ENCODE measurements at places on chromosomes 13 and 19.

GRCh38 chr19:840519-841206 is at the start of gene PRTN3:
PRTN3 (plus strand) TSS chr19:840999; CDS start chr19:841009, 10 bp downstream.
- no peak for DNase-seq

GRCh38 chr19:29539131-29539530 is 13.3 kb downstream of the VSTM2B start:
- DNase-seq, result no peak

DNA sequence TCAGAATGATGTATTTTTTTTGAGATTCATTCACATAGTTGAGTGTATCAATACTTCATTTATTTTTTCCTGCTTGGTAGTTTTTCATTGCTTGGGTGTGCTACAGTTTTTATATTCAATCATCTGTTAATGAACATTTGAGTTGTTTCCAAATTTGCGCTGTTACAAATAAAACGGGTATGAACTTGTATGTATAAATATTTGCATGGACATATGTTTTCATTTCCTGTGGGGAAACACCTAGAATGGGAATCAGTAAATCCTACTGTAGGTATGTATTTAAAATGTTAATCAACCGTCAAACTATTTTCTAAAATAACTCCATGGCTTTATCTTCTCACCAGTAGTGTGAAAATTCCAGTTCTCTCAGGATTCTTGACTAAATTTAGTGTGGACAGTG is 826.3 kb downstream of the EFNB2 start:
- DNase-seq, result no peak

DNA sequence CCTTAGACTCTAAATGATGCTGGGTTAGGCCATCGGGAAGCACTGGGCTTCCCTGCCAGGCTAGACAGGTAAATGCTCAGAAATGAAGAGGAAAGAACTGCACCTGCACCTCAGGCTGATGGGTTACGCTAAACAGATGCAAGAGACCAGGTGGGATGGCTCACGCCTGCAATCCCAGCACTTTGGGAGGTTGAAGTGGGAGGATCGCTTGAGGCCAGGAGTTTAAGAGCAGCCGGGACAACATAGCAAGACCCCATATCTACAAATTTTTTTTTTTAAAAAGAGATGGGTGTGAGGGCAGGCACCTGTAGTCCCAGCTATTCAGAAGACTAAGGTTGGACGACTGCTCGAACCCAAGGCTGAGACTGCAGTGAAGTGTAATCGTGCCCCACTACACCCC is 634.7 kb downstream of the UQCRFS1 start:
- DNase-seq, result no peak

GRCh38 chr13:107277911-107278310 is 710.0 kb upstream of the ARGLU1 start:
- DNase-seq, result no peak

GRCh38 chr19:18972301-18972811 is 31.3 kb upstream of the HOMER3 start:
- no peak for DNase-seq

DNA sequence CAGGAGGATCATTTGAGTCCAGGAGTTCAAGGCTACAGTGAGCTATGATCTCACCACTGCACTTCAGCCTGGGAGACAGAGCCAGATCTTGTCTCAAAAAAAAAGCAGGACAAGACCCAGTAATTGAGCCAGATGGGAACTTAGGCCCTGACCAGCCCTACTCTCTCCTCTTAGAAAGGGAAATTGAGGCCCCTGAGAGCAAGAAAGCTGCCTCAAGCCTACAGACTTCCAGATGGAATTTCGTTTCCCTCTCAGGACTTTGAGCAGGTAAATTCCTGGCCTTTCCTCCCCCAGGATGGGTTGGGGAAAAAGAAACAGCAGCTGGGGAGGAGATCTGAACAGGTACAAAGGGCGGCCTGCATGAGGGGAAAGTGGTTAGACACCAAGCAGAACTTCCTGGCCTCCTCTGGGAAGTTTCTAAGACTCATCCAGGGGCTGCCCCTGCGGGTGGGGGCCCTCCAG is 3.6 kb upstream of the BCL3 start:
- DNase-seq, result no peak

DNA sequence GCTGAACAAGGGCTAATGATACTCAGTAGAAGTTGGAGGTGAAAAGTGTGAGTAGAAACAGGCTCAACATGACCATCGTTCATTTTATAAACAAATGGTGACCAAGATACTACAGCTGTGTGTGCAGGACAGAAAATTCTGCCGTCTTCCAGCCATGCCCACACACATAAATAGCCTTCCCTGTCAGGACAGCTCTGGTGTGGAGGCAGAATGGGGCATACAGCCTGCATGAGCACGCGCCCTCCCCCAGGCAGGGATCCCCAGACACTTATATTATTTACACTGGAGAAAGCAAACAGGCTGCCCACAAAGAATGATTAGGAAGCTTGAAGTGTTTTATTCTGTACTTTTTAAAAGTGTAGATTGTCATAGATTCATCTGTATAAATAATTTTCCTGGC is 20.4 kb downstream of the GJA3 start:
- peak; percentile 27 for DNase-seq

DNA sequence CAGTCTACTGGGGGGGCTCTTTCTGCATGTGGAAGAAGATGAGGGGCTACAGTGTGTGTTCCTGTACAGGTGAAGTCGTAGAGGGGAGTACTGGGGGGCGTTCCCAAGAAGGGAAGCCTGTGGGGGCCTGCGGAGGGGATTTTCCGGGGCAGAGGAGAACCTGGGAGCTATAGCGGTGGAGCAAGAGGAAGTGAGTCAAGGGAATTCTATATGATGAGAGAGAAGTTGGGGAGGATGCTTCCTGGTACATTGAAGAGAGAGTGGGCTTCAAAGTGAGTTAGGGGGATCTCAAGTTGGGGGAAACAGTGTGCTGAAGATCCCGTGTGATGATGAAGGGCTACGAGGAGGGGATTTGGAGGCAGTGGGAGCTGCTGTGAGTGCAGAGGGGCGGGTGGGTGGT is 1.9 kb upstream of the CACNG8 start:
- no peak for DNase-seq

DNA sequence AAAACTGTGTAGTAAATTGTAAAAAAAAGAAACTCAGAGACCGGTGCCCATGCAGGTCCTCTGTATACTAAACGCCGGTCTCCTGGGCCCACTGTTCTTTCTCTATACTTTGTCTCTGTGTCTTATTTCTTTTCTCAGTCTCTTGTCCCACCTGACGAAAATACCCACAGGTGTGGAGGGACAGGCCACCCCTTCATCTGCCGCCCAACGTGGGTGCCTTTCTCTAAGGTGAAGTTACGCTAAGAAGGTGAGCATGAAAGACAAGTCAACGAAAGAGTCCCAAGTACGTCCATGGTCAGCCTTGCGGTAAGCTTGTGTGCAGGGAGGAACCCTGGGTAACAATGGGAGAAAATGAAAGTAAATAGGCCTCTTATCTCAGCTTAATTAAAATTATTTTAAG is 48.0 kb upstream of the WASF3 start:
- no peak for DNase-seq

GRCh38 chr19:29315556-29316190 is 102.7 kb upstream of the UQCRFS1 start:
- no peak for DNase-seq

- no peak for DNase-seq
These were observed 6.0 kb downstream of the RNASEH2B start for GRCh38 chr13:50915565-50915964.

GRCh38 chr13:84702174-84702573 is 819.9 kb upstream of the SLITRK1 start:
- no peak for DNase-seq

GRCh38 chr13:50323440-50324065 is 308.3 kb downstream of the KCNRG start:
- DNase-seq, result no peak

- DNase-seq, result no peak
These were observed 32.5 kb downstream of the UCHL3 start for GRCh38 chr13:75581874-75582640.

- no peak for DNase-seq
These were observed 761.5 kb downstream of the PCDH9 start for GRCh38 chr13:66468656-66469055.

GRCh38 chr19:44590245-44591059 is 22.9 kb upstream of the IGSF23 start:
- DNase-seq, result no peak

DNA sequence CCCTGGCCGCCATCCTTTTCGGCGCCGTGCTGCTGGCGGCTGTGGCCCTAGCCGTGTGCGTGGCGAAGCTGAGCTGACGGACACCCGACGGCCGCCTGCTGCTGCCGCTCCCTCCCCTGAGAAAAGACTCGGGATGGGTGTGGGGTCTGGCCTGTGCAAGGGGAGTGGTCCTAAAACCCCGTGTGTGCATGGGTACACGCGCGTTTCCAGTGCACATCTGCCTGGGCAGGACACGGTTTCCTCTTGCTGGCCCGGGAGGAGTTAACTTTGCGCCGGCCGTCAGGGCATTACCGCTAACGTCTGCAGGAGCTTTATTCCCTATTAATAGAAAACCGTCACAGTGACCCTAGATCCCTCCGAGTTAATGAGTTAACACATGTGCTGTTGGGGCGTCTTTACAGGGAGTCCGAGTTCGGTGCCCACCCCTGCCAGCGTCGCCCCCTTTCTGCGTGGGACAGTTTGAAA is 1.3 kb downstream of the RGS9BP start:
- DNase-seq, result no peak

- no peak for DNase-seq
These were observed at the start of gene COX7A1 for GRCh38 chr19:36152352-36153091. COX7A1 (minus strand) TSS chr19:36152447; CDS start chr19:36152407, 40 bp downstream.

GRCh38 chr19:13083627-13084026 is 19.0 kb downstream of the LYL1 start:
- no peak for DNase-seq

DNA sequence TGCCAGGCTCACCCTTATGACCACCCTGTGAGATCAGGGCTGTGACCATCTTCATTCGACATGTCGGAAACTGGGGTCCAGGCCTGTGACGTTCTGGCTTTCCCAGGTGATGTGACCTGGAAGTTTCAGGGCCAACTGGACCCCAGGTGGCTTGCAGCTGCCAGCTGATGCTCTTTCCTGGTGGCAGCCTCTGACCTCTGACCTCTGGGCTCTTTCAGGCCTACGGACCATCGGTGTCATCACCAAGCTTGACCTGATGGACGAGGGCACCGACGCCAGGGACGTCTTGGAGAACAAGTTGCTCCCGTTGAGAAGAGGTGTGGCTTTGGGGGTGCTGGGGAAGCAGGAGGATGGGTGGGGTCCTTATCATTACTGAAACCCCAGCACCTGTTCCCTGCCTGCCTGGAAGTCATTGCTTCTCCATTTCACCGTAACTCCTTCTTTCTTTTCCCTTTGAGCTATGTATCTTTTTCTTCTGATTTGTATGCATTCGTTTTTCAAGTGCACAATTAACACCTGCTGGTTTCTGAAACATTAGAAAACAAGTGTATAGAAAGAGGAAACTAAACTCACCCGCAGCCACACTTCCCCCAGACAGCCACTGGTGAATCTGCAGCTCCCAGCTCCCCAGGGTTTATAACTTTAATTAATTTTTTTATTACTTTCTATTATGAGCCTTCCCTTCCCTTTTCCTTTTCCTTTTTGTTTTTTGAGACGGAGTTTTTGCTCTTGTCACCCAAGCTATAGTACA is 58.9 kb downstream of the TMED1 start:
- DNase-seq, result no peak

GRCh38 chr19:2976609-2977000 is 759 bp upstream of the TLE6 start:
- DNase-seq, result no peak

GRCh38 chr19:30739394-30739793 is 367.2 kb downstream of the ZNF536 start:
- no peak for DNase-seq

DNA sequence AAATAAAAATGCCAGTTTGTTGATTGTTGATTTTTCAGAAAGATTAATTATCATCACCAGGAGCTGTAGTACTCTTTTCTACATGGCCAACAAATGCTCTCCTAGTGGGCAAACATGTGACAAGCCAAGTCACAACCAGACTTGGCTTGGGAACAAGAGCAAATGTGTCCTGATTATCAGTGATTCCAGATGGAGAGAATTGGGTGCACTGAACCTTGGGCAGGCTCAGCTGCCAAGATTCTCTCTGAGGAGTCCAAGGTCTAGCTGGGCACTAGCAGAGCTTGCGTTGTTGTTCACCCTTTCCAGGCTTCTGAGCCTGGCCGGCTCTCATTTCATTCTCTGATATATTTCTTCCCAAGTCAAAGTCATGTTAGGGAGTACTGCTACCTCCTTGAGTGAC is 27.3 kb upstream of the GPI start:
- no peak for DNase-seq

DNA sequence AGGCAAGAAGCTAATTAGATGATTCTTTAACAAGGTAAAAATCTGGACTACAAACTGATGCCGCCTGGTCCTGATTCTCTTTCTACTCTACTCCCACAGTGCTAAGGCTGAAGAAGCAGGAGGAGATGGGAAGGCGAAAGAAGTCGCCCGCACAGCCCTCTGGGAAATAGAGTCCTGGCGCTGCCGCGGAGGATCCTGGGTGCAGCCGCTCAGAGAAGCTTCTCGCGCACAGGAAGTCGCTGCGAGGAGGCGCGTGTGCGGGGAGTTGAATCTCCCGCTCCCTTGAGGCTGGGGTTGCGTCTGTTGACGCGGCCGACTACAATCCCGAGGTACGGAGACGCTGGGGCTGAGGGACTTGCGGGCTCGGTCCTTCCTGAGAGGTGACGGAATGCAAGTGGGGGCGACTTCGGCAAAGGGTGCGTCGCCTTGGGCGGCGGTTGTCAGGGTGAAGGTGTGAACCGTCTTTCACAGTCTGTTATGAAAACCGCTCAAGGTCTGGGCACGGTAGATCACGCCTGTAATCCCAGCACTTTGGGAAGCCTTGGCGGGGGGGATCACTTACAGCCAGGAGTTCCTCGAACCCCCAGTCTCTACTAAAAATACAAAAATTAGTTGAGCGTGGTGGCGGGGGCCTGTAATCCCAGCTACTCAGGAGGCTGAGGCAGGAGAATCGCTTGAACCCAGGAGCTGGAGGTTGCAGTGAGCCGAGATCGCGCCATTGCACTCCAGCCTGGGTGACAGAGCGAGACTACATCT is at the start of gene ZNF473:
TSS of gene ZNF473 (plus strand) at position 212 of the 756 bp plus-strand sequence. CDS start 5,078 bp downstream, outside the sequence.
- DNase-seq, result peak; percentile 89

DNA sequence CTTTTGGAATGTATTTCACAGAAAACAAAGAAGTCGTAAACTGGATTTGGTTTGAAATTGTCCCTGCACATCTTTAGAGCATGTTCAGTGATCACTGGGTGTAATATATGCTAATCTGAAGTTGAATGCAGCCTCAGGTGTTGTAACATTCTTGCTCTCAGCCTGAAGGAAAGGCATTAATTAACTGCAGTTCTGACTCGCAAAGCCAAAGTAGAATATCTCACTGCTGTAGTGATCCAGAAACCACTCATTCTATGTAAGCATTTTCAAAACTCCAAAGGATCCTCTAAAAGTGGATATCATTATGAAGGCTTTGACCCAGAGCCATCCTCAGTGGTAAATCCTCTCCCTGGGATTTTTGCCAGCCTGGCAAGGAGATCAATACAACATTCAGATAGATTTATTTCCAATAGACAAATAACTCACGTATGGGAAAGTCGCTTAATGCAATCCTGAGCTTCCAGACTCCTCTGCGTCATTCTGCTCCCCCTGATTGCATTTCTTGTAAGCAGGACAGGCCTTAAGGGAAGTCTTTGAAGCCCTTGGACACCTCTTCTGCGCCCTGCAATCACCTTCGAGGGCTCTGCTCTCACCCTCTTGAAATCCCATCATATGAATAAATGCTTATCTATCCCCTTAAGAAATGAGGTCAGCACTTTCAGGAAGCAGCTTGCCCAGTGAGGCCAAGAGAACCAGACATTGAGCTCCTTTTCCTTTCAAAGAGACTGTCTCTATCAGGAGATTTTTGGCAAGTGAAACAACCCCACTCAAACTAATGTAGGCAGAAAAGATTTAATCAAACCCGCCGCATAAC is 301.7 kb upstream of the NBEA start:
- no peak for DNase-seq

GRCh38 chr13:48403913-48404312 is 9.0 kb downstream of the LPAR6 start:
- no peak for DNase-seq

Measured in type B pancreatic cell (in vitro differentiated cells).